IMR-90 (cell line): ENCODE measurements at places on chromosomes 4 and X. TPM values are rescaled to one million over a fixed set of nuclear protein-coding genes. Genes with fewer than 3 reads are reported as not detected.

NRK gene
- total RNA-seq: 2.7 and 3.6 TPM in 2 replicates

TSPYL2 gene
- 19.2 and 20.6 TPM in 2 replicates for total RNA-seq

LONRF3 gene
- total RNA-seq: not detected in 2 replicates

PAQR3 gene
- total RNA-seq: 11.5 and 20.0 TPM in 2 replicates

OPN1MW3 gene
- not detected in 2 replicates for total RNA-seq

TRO gene
- 25.8 and 35.1 TPM in 2 replicates for total RNA-seq

TAF7L gene
- 0.18 and 0.28 TPM in 2 replicates for total RNA-seq

KCNE5 gene
- total RNA-seq: 0.18 and 0.28 TPM in 2 replicates

MAGEB10 gene
- total RNA-seq: not detected in 2 replicates

CYLC1 gene
- not detected in 2 replicates for total RNA-seq

FGFRL1 gene
- 43.3 and 49.3 TPM in 2 replicates for total RNA-seq

GABRG1 gene
- not detected in 2 replicates for total RNA-seq

SSX2B gene
- total RNA-seq: not detected in 2 replicates

POLR2B gene
- total RNA-seq: 106 and 172 TPM in 2 replicates

NPFFR2 gene
- not detected in 2 replicates for total RNA-seq

TRIM2 gene
- total RNA-seq: 52.2 and 64.2 TPM in 2 replicates

ABLIM2 gene
- under 0.01 TPM in 2 replicates for total RNA-seq

RTL3 gene
- total RNA-seq: 0.83 and 1.1 TPM in 2 replicates

TRIM60 gene
- not detected in 2 replicates for total RNA-seq
